ENCODE measurements at places on chromosomes 3 and 15.

GRCh38 chr3:145750657-145751056 is 410.3 kb downstream of the PLOD2 start:
- DNase-seq: no peak

DNA sequence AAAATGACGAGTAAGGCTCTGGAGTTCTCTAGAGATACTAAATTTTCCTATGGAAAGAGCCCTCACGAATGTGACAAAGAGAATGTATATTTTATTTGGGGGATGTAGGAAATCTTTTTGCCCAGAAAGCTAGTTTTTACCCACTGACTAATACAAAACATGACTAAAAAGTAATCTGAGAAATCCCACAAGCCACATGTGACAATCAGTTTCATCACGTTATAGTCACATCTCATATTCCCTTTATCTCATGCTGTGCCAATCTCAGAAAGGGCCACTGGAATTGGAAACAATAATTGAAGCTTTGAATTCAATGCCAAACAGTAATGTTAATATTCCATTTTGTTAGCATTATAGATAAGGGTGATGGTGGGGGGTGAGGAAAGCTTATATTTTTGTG is 509.0 kb upstream of the GOLIM4 start:
- DNase-seq: no peak

DNA sequence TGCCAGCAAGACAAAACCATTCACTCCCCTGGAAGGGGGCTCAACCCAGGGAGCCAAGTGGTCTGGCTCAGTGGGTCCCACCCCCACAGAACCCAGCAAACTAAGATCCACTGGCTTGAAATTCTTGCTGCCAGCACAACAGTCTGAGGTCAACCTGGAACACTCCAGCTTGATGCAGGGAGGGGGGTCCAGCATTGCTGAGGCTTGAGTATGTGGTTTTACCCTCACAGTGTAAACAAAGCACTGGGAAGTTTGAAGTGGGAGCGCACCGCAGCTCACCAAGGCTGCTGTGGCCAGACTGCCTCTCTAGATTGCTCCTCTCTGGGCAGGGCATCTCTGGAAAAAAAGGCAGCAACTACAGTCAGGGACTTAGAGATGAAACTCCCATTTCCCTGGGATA is 81.7 kb downstream of the MSL2 start:
- no peak for DNase-seq

- no peak for DNase-seq
Measured at GRCh38 chr15:33026614-33027013, 167.9 kb downstream of the FMN1 start.

- no peak for DNase-seq
Measured at GRCh38 chr3:58013099-58013498, 4.9 kb downstream of the FLNB start.

DNA sequence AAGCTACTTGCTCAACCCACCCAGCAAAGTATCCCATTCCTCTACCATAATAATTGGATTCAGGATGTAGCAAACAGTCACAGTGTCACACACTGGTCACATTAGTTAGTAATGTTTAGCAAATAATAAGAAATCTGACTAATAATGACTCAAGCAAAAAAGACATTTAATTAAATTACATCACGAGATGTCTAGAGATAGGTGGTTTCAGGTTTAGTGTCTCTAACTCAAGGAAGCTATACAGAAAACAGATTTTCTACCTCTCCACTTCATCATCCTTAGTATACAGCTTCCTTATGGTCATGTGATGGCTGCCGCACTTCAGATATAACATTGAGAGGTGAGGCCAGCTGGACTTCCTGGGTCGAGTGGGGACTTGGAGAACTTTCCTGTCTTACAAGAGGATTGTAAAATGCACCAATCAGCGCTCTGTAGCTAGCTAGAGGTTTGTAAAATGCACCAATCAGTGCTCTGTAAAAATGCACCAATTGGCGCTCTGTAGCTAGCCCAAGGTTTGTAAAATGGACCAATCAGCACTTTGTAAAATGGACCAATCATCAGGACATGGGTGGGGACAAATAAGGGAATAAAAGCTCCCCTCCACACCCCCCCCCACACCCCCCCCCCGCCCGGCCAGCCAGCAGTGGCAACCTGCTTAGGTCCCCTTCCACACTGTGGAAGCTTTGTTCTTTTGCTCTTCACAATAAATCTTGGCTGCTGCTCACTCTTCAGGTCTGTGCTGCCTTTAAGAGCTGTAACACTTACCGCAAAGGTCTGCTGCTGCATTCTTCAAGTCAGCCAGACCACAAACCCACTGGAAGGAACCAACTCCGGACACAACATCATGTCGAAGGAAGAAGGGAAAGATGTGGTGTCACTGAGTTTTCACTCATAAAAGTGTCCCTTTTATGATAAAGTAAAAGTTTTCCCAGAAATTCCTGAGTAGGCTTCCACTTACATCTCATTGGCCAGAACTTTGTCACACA is 24.9 kb upstream of the ARPIN start:
- DNase-seq: no peak

GRCh38 chr3:72340476-72341379 is 507.5 kb downstream of the SHQ1 start:
- DNase-seq: no peak

DNA sequence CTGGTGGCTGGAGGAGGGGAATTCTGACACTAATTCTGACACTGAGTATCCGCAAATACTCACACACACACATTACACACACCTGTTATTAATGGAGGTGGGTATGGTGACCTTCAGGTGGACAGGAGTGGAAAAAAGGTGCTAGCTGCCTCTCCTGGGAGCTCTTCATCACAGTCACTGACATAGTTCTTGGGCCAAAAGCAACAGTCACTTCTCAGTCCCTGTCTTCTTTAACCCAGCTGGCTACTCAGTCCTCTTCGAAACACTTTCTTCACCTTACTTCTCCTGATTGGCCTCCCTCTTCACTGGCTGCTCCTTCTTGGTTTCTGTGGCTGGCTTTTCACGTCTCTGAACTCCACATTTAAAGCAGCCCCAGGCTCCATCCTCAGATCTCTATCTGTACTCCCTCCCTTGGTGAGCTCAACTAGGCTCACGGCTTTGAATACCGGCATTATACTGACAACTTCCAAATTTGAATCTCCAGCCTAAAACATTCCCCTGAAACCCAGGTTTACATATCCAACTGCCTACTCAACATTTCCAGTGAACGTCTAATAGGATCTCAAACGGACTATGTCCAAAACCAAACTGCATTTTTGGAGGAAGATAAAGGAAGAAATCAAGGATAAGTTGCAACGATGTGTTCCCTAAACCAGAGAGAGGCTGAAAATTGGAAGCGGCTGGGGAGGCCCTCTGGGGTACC is 53.2 kb upstream of the HEG1 start:
- DNase-seq: no peak

GRCh38 chr3:65951836-65952505 is 86.7 kb downstream of the MAGI1 start:
- DNase-seq: no peak

GRCh38 chr15:48334260-48334659 is 3.0 kb downstream of the DUT start:
- DNase-seq: no peak

DNA sequence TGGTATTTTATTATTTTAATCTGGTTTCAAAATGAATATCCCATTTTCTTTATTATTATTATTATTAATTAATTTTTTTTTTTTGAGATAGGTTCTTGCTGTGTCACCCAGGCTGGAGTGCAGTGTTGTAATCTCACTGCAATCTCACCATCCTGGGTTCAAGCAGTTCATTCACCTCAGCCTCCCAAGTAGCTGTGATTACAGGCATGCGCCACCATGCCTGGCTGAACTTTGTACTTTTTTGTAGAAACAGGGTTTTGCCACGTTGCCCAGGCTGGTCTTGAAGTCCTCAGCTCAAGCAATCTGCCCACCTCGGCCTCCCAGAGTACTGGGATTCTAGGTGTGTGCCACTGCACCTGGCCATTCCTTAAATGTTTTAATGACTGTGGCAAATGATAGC is 28.6 kb downstream of the DAG1 start:
- DNase-seq: no peak

- DNase-seq: no peak
Measured at GRCh38 chr3:74372743-74373142, 241.7 kb downstream of the CNTN3 start.

GRCh38 chr15:55106155-55106554 is 90.6 kb downstream of the RSL24D1 start:
- no peak for DNase-seq

DNA sequence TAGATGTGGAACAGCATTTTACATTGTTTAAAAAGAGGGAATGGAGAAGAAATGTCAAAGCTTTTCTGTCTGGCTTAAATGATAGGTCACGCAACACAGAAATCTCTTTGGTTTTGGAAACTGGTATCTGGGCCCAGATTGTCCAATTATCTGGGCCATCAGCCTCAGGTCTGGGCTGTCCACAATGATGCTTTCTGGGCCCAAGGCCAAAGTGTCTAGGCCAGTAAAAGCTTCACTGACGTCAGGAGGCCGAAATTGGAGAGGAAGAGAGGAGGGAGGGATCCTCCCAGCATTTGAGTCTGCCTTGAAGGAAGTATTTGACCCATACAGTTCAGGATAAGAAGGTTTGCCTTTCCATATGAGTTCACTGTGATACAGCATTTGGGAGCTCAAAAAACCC is 60.7 kb upstream of the ALDH1A3 start:
- DNase-seq: no peak

- no peak for DNase-seq
Measured at GRCh38 chr3:177362626-177363025, 165.3 kb upstream of the TBL1XR1 start.

DNA sequence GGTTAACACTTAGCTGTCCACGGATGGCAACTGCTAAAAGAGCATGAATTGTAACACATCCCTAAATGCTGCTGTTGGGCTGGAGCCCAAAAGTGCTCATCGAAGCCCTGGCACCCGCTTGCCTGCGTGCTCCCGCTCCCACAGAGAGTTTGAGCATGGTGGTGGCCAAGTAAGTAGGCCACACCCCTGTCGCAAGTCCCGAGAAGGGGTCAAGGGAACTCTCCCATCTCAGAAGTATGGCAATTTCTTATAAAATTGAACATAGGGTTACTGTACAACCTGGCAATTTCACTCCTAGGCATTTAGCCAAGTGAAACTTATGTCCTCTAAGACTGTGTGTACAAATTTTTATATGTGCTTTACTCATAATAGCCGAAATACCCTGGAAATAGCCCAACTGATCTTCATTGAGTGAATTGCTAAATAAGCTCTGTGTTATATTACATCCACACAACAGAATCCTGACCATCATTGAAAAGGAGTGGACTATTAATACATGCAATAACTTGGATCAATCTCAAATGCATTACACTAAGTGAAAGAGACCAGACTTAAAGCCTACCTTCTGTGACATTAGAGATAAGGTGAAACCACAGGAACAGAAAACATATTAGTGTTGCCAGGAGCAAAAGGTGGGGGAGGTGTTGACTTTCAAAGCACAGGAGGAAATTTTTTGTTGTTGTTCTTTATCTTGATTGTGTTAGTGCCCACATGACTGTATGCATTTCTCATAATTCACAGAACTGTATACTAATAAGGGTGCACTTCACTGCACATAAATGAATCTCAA is 1.5 kb upstream of the GCSAM start:
- no peak for DNase-seq

All from activated naive CD8-positive, alpha-beta T cell treated with anti-CD3 and anti-CD28 coated beads, Interleukin-2, amount 50 U/mL, for 24 hours (primary cell).